Lower leg skin (tissue), 4 donors: ENCODE measurements at places on chromosomes 7 and 10. TPM values are rescaled to one million over a fixed set of nuclear protein-coding genes. Genes with fewer than 3 reads are reported as not detected.

GRCh38 chr7:43511769-43512515 lies 71.0 kb upstream of the STK17A start:
- DNase-seq, result no peak

DNA sequence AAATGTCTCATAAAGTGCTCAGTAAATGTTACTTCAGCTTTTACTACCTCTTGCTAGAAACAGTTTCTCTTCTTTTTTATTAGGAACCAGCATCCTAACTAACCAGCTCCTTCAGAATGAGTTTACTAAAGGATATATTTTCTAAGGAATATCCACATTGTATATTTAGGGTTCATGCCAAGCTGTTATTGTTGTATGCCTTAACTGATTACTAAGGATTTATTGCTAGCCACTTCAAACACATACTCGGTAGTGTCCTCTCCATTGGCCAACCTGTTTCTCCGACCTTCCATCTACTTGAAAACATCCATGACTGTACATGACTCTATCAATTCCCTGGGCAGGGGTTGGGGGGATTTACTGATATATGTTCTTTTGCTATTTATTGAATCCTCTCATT lies 906.3 kb upstream of the SORCS1 start:
- no peak for DNase-seq

DNA sequence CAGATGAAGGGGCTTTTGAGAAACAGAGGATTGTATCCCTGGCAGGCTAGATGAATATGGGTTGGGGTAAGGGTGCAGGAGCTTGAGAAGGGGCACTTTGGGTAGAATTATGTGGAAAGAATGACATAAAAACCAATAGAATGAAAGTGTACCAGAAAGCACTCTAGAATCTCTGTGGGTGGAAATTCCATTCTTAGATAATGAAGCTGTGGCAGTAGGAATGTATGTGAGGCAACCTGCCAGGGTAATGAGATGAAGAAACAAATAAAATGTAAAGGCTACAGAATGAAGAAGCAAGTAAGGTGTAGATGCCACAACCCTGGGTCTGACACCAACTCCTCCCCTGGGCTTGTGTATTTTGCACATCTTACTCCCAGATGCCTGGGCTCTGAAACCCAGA lies 16.8 kb downstream of the NOBOX start:
- DNase-seq, result no peak

- DNase-seq, result no peak
Measured at GRCh38 chr10:14382022-14382421, 51.3 kb upstream of the FRMD4A start.

- no peak for DNase-seq
Measured at GRCh38 chr10:10662716-10663408, 354.8 kb upstream of the CELF2 start.

DNA sequence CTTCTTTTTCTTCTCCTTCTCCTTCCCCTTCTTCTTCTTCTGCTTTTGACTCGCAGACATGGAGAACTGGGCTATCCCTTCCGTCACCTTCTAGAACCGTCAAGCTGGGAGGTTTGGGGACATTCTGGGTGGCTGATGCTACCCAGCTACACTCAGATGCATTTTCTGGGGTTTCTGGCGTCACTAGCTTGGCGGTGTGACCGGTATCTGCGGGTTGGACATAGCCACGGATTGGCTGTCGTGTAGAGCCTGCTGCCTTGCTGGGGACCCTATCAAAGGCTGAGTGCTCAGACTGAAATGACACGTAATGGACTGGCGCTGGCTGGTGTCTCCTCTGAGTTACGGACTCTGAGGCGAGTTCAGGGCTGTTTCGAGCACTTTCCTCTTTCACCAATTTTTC lies 101.7 kb downstream of the SVIL start:
- DNase-seq, result no peak

GRCh38 chr7:2071133-2071832 lies 161.5 kb downstream of the MAD1L1 start:
- no peak for DNase-seq

- DNase-seq, result no peak
Measured at GRCh38 chr10:50625649-50626132, 1.9 kb upstream of the SGMS1 start.

DNA sequence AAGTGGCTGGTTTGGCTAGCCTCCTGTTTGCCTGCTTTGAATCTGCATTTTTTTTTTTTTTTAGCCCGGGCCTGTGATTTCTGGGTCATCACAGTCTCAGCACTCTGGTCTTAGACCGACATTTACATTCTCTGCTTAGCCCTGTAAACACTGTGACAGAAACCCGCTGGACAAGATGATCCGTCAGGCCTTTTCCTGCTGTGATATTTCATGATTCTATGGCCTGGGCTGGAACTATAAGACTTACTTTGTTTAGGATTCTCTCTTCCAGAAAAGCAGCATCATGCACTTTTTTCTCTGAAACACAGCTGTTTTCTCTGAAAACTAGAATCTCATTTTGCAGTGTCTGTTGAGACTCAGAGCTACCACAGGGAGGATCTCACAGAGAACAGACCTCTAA lies 705.5 kb downstream of the GRID1 start:
- no peak for DNase-seq

Gene PIK3AP1
- 3.0 TPM for total RNA-seq

Gene CAV2
- 72.1 TPM for total RNA-seq

Gene ZNHIT1
- total RNA-seq, result 45.3 TPM

Gene UPP1
- 5.9 TPM for total RNA-seq

Gene CPEB3
- 13.6 TPM for total RNA-seq

Gene SPDYE8
- total RNA-seq, result not detected
